Occipital lobe (tissue), 3 donors: ENCODE measurements at places on chromosomes 6 and 20. TPM values are rescaled to one million over a fixed set of nuclear protein-coding genes. Genes with fewer than 3 reads are reported as not detected.
A peak's percentile ranks its signal among the peaks of the same experiment; 100 is the strongest.

Gene PPP1R3G
- 1.2 TPM for total RNA-seq

Gene GRM4
- 0.94 TPM for total RNA-seq

Gene C6orf15
- not detected for total RNA-seq

Gene GPLD1
- total RNA-seq = 12.6 TPM

Gene SLC26A8
- 5.3 TPM for total RNA-seq

Gene KHDC1L
- total RNA-seq = 0.78 TPM

Gene HAO1
- total RNA-seq = not detected

Gene RIOK1
- total RNA-seq = 31.5 TPM

DNA sequence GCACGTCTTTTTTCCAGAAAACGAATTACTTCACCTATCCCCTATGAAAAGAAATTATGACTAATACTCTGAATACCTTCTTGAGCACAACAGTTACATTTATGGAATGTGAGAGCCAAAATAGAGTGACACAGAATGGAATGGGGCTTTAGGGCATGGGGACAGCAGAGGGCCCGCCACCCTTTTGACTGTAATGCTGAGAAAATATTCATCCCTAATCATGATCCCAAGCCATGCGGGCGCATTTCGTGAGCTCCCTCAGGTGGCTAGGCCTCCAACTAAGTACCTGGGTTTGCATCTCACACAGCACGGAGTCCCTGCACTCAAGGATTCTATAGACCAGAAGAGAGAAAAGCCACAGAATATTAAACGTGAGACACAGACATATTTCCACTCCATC is 212.6 kb downstream of the SOD2 start:
- no peak for DNase-seq

- no peak for DNase-seq
These were observed 18.6 kb downstream of the CCM2L start for GRCh38 chr20:32028647-32029372.

DNA sequence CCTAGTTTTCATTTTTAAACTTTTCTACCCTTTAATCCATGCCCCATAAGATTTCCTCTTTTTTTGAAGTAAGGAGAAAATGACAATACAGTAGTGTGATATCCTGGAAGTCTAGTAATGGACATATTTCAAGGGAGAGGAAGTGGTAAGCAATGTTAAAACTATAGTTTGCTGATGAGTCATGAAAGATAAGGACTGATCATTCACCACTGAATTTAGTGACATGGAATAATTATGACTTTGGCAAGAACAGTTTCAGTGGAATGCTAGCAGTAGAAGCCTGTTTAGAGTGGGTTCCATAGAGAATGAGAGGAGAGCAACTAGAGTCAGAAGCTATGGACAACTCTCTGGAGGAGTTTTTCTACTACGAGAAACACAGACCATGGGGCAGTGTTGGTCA is 24.9 kb upstream of the SLC2A12 start:
- no peak for DNase-seq

DNA sequence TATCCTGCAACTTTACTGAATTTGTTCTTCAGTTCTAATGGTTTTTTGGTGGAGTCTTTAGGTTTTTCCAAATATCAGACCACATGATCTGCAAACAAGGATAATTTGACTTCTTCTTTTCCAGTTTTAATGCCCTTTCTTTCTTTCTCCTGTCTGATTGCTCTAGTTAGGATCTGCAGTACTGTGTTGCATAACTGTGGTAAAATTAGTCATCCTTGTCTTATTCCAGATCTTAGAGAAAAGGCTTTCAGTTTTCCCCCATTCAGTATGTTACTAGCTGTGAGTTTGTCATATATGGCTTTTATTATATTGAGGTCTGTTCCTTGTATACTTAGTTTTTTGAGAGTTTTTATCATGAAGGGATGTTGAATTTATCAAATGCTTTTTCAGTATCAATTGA is 4.3 kb downstream of the MICA start:
- DNase-seq = no peak

DNA sequence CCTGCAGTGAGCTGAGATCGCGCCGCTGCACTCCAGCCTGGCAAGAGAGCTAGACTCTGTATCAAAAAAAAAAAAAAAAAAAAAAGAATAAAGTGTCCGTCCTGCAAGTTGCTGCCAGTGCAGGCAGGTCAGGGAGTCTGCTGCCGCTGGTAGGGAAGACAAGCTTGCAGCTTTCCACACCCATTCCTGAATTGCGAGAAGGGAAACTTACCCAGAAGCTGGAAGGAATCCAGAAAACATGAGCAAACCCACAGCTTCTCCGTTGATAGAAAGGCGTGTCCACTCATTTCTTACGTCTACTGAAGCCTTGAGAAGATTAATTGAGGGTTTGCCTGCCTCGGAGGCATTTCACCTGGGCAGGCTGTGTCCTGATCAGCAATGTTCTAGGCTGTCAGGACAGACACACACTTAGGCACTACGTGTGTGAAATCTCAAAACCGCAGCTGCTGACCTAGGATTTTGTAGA is 61.6 kb upstream of the DSP start:
- no peak for DNase-seq

DNA sequence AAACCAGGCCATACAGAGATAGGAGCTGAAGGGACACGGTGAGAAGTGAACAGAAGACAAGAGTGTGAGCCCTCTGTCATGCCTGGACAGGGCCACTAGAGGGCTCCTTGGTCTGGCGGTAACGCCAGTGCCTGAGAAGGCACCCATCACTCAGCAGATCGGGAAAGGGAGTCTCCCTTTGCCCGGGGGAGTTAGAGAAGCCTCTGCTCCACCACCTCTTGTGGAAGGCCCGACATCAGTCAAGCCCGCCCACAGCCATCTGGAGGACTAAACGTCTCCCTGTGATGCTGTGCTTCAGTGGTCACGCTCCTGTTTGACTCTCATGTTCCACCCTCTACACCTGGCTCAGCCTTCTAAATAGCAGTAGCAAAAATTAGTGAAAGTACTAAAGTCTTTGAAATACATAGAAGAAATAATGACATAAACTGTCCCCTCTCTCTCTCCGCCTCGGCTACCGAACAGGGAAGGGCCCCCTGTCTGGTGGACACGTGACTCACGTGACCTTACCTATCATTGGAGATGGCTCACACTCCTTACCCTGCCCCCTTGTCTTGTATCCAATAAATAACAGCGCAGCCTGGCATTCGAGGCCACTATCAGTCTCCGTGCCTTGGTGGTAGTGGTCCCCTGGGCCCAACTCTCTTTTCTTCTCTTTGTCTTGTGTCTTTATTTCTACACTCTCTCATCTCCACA is 66.7 kb downstream of the RPP21 start:
- DNase-seq = no peak

GRCh38 chr20:46031701-46032254 is 2.8 kb downstream of the SLC12A5 start:
- DNase-seq = peak; percentile 64

DNA sequence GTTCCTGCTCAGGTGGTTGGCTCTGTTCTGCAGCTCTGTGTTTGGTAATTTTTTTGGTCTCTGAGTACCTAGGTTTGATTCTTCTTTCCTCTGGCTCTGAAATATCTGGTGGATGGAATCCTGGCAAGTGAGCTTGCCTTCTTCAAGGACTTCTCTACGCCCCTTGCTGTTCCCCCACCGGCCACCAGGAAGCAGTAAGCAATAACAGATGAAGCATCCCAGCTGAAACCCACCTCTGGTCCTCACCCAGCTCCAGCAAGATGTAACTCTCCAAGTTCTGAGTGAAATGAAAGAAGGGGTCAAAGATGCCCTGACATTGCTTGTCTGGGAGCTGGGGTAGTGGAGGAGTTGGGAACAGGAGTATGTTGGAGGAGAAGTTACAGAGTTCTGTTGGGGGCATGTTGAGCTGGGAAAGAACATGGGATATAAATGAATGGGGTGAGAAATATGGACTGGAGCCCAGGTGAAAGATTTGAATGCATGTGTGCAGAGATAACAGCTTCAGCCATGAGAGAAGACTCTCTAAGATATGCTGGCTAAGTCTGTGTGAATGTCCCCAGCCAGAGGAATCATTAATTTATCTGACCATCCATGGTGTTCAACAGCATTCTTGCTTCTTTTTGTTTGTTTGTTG is 51.3 kb upstream of the GLP1R start:
- no peak for DNase-seq

DNA sequence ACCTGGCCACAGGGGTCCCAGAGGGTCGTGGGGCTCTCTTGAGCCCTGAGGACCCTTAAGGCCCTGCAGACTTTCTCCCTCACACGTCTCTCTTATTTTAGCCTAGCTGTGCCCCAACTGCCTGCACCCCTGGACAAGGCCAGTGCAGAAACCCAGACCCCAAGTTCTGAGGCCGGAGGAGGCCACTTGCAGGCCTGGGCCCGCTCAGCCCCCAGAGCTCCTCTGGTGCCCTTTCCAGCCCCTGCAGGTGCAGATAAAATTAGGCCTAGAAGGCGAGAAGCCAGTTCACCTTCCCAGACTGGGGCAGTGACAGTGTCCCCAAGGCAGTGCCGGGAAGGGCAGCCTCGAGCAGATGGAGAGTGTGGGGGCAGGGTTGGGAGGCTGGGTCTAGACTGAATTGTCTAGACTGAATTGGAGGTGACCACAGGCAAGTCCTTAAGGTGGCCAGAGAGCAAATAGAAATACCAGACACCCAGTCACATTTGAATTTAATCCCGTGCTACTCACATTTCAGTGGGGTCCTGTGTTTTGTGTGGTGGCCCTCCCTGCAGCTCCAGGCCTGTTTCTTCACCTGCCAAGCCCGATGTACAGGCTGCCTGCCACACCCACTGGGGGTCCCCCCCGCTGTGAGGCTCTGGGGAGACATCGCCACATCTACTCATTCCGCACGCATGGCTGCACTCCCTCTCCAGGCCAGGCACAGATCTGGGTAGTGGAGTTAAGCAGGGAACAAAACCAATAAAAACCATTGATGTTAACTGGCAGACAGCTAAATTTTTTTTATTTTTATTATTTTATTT is 8.6 kb upstream of the IP6K3 start:
- no peak for DNase-seq

DNA sequence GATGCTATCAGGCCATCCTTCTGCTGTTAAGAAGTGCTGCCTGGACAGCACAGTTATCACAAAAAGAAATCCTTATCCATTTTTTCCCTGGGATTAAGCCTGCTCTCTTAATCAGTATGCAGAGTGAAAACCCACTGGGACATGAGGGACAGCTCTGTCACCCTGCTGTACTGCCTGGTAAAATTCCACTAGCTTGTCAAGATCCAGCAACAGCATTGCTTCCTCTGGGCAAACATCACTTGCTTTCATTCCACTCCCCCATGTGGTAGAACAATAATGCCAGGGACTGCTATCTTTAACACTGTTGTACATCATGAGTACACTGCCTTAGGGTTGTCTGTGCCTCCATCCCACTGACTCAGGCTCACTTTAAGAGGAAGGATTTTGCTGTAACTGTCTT is 331.3 kb downstream of the KIF16B start:
- peak; percentile 61 for DNase-seq

DNA sequence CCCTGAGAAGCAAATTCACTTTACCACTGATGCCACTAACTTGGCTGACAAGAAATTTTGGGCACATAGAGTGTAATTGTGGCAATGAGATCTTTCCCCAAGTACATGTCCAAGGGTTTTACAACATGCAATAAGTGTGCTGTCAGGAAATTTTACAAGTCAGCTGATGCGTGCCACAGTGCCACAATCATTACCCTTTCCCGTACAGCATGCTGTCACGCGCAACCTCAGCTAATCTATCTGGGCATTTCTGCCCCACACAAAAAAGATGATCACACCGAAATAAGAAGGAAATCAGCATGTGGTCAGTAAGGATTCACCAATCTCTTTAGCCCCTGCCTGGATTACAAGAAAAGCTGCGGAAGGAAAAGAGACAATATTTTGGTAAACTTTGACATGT is 163.6 kb upstream of the PREP start:
- DNase-seq = no peak

DNA sequence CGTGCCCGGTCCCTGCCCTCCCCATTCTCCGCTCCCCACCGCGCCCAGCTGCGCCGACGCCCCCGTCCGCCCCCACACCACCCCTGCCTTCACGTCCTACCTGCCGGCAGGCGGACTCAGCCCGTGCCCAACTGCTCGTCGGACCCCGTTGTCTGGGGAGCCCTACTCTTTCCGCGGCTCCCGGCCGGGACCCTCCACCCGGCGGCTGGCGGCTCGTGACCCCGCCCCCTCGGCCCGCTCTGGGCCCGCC is at the start of gene SERAC1:
Gene SERAC1, minus strand, starts transcription at position 223 of the 250 bp plus-strand sequence. CDS start 9,899 bp downstream, outside the sequence.
- DNase-seq = no peak

DNA sequence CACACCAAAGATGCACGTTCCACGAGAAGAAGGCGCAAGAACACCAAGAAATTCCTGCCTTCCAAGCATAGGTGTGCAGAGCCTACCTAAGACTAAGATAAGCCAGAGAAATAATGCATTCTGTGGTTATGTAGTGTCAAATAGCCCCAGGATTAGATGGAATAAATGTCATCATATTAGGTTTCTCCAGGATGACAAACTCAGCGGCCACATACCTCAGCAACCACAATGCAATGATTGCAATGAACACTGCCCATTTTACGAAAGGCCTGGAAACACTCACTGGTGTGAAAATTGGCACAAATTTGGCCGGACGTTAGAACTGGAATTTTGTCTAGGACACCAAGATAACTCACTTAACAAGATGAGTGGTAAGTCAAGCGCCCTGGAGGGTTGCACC is 129.7 kb downstream of the SLC22A3 start:
- no peak for DNase-seq

DNA sequence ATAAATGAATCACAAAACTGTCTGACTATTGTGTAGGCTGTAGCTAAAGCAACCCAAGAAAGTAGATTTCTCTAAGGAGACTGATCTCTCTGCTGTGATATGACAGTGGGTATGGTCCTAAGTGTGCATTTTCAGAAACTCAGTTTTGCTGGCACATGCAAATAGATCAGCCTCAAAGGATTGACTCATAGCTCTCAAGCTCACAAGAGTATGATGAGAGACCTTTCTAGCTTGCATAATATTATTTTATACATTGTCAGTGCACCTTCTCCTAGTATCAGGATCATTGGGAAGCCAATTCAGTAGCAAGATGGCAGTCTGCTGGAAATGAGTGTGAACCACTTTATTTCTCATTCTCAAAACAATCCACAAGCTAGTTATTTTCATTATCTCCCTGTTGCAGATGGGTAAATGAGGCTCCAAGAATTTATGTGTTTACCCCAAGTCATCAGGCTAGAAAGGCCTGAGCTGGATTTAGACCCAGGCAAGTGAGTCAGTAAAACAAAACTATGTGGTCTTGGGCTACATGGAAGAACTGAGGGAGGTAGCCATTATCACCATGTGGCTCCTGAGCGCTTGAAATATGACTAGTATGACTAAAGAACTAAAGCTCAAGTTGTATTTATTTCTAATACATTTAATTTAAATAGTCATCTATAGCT is 27.9 kb upstream of the PLCB4 start:
- DNase-seq = no peak

DNA sequence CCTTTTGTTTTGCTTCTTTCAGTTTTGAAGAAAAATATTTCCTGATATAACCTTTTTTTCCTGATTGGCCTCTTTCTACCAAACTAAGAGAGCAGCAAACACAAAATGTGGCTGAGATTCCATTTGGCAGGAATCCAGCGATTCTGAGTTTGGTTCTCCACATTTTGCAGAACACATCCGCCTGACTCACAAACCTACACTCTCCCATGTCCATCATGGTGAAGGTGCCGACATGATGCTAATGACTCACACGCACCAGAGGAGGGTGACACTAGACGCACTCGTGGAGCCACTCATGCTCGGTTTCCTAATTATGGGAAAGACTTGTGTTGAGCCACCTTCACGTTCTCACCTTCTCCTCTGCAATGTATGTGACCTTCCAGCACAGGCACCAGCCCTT is 45.9 kb upstream of the DUSP22 start:
- no peak for DNase-seq
